Common myeloid progenitor, CD34-positive (primary cell): ENCODE measurements at places on chromosomes 3 and 15.
A peak's percentile ranks its signal among the peaks of the same experiment; 100 is the strongest.

GRCh38 chr3:65843732-65844131 is 195.0 kb downstream of the MAGI1 start:
- no peak for DNase-seq

- no peak for DNase-seq
Measured at GRCh38 chr3:136708333-136708985, 43.7 kb downstream of the STAG1 start.

- peak; percentile 79 for DNase-seq
Measured at GRCh38 chr15:94306700-94307650, 75.6 kb downstream of the MCTP2 start.

DNA sequence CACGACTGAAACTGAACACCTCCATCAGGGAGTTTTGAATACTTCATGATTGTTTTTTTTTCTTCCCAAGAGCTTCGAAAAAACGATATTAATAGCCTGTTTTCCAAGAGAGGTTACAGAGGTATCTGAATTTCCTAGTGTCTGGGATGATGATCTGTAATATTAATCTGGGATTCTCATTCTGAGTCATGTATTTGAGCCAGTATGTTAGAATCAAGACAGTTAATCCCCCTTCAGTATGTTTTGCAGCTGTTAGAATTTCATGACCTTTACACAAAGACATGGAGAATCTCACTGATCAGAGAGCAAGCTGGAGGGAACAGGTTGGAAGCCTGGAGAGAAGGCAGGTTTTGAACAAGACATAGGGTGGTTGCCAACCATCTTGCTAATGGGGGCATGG is 234.5 kb upstream of the GAP43 start:
- no peak for DNase-seq

GRCh38 chr3:57287205-57287604 is 5.3 kb downstream of the ASB14 start:
- DNase-seq, result no peak

DNA sequence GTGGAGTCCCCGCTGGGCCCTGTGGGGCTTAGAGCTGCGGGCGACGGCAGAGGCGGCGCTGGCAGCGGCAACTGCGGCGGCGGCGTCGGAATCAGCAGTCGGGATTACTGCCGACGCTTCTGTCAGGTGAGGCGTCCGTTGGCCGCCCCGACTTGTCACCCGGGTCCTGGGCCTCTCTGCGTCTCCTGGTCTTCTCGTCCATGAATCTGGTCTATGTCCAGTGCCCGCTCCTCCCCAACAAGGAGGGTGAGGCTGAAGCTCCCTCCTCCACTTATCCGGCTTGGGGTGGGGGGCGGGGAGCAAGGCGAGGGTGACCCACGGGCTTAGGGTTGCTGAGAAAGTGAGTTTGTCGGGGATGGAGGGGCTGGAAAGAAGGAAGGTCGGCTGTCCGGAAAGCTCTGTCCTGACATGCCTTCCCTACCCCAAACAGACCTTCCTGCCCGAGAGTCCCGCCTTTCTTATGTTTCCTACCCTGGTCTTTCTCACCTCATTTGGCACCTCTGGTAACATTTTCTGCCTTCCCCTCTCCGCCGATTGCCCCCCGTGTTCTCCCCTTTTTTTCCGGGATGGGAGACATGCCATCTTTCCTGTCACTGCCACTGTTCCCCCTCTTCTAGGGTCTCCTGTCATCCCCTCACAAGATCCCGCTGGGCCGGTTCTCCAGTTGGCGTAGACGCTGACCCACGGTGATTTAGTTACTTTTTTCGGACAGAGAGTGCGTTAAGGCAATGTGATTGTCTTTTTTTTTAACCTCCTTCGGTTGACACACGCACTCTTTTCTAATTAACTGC is 520 bp downstream of the ZNF654 start:
- no peak for DNase-seq

DNA sequence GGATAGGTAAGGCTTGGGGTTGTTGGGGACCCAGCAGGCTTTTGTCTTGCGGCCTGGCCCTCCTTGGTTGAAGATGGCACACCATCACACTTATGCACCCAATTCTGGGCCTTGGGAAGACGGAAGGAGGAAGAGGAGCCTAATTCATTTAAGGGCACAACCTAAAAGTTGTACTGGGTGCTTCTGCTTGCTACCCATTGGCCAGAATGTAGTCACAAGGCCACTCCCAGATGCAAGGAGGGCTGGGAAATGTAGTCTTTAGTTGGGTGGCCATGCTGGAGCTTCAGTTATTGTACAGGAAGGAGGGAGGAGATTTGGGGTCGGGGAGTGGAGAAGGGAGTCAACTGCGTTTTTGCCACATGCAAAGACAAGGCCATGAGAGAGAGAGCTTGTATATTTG is 109.2 kb downstream of the TMEM266 start:
- DNase-seq, result no peak

DNA sequence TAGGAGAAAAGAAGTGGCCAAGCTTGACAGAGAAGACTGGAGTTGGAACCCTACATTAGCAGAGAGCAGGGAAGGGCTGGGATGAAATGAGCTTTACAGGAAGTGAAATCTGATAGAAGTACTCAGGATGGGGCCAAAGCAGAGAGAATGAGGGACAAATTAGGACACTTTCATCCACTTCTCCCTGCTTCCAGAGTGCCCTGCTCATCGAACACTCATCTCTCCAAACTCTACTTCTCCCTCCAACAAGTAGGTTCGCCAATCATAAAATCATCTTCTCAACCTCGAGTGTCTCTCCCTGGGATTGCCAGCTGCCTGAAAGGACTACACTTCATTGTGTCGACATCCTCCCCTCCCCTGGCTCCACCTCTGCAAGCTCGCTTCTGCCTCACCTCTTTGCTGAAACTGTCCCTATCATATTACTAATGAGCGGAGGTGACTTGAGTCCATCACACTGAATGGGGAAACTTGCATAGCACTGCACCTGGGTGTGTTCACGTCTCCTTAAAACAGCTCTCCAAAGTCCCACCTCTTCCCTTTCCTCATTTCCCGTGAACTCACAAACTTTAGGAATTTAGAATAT is 365.8 kb downstream of the FOXP1 start:
- DNase-seq, result no peak

- no peak for DNase-seq
Measured at GRCh38 chr3:127442506-127442905, 148.0 kb downstream of the TPRA1 start.

GRCh38 chr15:68618908-68619698 is 40.3 kb downstream of the CORO2B start:
- no peak for DNase-seq

DNA sequence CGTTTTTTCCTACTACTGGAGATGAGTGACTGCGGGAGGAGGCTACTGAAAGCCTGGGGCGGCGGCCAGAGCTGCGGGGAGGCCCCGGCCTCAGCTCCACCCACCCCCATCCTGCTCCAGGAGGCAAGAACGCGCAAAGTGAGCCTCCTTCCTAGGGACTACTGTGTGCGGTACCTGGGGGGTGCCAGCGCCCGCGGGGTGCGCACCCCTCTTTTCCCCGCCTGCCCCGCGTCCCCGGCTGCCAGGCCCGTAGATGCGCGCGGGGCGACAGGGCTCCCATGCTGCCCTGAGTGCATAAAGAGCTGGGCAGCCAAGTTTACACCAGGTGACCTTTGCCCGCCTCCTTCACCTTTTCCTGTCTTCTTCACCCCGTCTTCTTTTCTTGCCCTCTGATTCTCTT is 2.5 kb upstream of the USF3 start:
- DNase-seq, result peak; percentile 24

DNA sequence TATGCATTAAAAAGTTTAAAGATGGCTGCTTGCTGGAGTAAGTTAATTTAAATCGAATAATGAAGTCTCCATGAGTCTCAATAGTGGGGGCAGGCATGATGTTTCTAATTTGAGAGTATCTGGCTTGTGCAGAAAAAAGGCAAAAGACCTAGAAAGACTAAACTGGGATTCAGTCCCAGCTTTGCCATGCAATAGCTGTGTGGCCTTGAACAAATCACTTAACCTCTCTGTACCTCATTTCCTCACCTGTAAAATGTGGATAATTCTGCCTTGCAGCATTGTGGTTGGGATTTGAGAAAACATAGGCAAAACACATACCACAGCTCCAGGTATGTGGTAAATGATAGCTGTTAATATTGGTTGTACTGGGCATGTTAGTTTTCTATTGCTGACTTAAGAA is 8.6 kb downstream of the LXN start:
- DNase-seq, result no peak
